ENCODE measurements at places on chromosomes 6 and 20. TPM values are rescaled to one million over a fixed set of nuclear protein-coding genes. Genes with fewer than 3 reads are reported as not detected.
A peak's percentile ranks its signal among the peaks of the same experiment; 100 is the strongest.

GRCh38 chr20:4797275-4797674 is 75.6 kb downstream of the PRND start:
- no peak for DNase-seq
- H3K36me3 ChIP-seq = no peaks in the 10 kb centered on the region

DNA sequence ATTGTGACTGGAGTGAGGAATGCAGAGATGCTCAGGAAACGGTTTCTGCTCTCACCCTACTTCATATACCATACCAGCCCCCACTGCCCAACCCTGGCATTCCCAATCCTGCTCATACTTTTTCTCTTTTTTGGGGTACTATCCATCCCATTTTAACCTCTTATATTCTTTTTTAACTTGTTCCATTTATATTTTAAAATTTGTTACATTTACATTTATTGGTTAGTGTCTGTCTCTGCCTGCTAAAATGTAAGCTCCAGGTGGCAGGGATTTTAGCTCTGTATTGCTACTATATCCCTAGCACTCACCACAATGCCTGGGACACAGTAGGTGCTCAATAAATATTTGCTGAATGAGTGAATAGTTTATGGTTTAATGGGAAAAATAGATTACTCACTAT is 8.1 kb downstream of the FERMT1 start:
- H3K27ac ChIP-seq = no peak overlapping the region
- no peak for DNase-seq
- H3K27me3 ChIP-seq = no peaks in the 10 kb centered on the region
- no peaks in the 10 kb centered on the region for H3K36me3 ChIP-seq
- H3K4me3 ChIP-seq = no peak overlapping the region

DNA sequence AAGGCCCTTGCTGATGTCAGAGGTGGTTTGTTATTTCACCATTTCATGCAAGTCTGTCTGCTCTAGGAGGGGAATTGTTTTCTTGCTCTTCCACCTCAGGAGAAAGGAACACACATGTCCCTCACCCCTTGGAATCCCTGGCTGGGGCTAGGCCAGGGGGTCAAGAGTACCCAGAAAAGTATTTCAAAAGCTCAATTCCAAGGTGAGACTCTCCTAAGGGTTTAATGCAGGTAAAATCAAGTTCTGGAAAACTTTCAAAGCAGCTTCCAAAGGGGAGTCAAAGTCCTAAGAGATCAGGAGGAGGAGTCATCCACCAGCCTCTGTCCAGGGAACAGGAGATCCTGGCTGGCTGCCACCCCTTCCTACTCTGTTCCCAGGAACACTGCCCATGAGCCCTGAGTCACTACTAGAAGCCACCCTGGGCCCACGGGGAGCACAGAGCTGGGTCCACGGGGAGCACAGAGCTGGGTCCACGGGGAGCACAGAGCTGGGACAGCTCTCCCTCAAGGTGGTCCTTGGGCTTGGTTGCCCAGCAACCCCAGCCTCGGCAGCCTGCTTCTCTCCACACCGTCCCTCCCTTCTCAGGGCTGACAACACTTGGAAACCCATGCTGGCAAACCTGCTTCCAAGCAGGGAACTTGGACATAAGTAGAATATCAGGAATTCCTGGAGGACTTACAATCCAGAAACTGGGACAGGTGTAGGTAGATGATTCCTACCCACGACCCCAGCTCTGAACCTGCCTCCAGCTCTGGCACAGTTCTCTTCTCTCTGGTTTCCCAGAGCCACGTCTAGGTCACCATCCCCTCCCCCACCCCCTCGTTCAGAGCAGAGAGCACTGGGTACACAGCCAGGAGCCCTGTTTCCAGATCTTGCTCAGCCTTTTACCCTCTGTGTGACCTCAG is 35.3 kb upstream of the CDKN1A start:
- no peak overlapping the region for H3K27ac ChIP-seq
- peak; percentile 87 for DNase-seq
- H3K4me3 ChIP-seq = no peak overlapping the region
- H3K4me1 ChIP-seq = peaks cover 15% of the 10 kb centered on the region
- H3K27me3 ChIP-seq = no peaks in the 10 kb centered on the region

ESR1 gene
- total RNA-seq = 4.7 TPM

DNA sequence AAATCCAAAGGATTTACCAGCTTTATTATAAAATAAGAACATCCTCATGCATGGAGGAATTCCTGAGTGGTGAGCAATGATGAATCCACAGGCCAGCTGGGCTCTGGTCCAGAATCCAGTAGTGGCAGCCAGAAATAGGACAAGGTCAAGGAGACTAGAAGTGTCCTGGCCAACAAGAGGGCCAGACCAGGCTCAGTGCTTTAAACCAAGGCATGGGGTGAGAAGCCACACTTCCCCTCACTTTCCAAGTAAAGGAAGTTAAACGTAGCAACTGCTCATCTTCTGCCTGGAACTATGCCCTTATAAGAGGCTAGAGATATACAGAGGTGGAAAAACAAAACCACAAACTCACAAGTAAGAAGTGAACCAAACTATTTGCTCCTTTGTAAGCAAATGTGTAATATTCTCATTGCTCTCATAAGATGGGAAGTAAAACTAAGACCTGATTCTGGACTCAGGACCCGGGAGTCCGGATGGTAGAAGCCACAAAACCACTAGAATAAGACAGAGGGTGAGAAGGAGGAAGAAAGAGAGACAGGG is 253.2 kb downstream of the UST start:
- H3K4me1 ChIP-seq = peaks cover 54% of the 10 kb centered on the region
- no peak overlapping the region for H3K4me3 ChIP-seq
- no peaks in the 10 kb centered on the region for H3K27me3 ChIP-seq
- peak overlapping the region; percentile 74 for H3K27ac ChIP-seq
- H3K36me3 ChIP-seq = no peaks in the 10 kb centered on the region

LAMA2 gene
- 63.8 TPM for total RNA-seq

- H3K4me3 ChIP-seq = no peak overlapping the region
- H3K27ac ChIP-seq = peak overlapping the region; percentile 90
- H3K4me1 ChIP-seq = peaks cover 31% of the 10 kb centered on the region
- H3K36me3 ChIP-seq = no peaks in the 10 kb centered on the region
These were observed 29.6 kb downstream of the RAMACL start for GRCh38 chr6:166556863-166557322.

SYNDIG1 gene
- 12.4 TPM for total RNA-seq

DNA sequence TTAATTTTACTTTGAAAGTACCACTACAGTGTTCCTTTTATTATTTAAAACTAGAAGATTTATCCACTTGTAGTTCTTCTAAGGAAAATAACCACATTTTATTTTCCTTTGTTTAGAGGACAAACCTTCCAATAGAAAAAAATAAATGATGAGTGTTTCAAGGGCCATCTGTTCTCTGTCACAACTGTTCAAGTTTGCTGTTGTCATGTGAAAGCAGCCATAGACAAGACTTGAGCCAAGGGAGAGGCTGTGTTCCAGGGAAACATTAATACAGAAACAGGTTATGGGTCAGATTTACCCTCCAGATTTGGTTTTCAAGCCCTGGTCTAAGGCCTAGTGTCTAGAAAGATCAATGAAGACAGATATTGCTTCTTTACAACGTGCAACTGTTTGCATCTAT is 463.6 kb downstream of the C6orf118 start:
- DNase-seq = no peak
- H3K4me3 ChIP-seq = no peak overlapping the region
- H3K36me3 ChIP-seq = no peaks in the 10 kb centered on the region
- H3K27me3 ChIP-seq = no peaks in the 10 kb centered on the region
- no peak overlapping the region for H3K27ac ChIP-seq
